Activated naive CD8-positive, alpha-beta T cell treated with anti-CD3 and anti-CD28 coated beads for 36 hours (primary cell): ENCODE measurements at places on chromosomes 2 and 18.

- no peak for DNase-seq
Measured at GRCh38 chr18:45007531-45007930, 326.8 kb downstream of the SETBP1 start.

- no peak for DNase-seq
Measured at GRCh38 chr2:190882411-190882766, 1.8 kb downstream of the GLS start.

DNA sequence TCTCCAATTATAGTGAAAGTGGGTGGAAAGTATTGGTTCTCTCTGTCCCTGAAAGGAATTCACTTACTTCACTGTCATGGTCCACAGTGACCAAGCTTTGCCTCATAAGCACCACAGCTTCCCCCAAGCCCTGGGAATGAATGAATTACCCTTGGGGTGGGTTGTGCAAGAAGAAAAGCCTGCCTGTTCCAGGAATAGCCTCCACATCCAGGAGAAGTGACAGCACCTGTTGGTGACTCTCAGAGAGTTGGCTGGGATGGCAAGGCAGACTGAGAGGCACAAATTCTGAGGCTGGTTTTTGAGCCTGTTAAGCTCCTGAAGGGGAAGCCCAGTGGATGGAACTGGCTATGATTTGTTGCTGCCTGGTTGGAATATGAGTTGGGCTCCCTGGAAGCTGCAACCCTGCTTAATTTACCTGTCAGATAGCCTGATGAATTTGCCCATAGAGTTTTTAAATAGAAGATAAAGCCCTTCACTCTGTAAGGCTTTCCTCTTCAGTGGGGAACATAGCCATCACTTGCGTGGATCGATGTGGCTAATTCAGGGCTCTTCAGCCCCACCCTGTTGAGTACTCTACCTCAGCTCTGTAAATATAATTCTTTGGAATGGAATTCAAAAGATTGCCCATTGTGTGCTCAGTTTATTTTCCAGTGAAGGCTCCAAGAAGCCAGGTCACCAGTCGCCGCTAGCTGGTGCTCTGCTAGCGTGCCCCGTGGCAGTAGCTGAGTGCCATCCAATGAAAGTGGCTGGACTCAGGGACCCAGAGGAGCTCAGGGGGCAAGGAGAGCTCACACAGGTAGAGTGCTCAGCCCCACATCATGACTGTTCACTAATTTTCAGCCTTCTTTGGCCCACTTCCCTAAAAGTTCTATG lies 479.3 kb downstream of the IRS1 start:
- no peak for DNase-seq

- DNase-seq, result no peak
Measured at GRCh38 chr2:27134781-27135477, 493 bp upstream of the PREB start.
